ENCODE measurements at places on chromosomes 7 and 10.

DNA sequence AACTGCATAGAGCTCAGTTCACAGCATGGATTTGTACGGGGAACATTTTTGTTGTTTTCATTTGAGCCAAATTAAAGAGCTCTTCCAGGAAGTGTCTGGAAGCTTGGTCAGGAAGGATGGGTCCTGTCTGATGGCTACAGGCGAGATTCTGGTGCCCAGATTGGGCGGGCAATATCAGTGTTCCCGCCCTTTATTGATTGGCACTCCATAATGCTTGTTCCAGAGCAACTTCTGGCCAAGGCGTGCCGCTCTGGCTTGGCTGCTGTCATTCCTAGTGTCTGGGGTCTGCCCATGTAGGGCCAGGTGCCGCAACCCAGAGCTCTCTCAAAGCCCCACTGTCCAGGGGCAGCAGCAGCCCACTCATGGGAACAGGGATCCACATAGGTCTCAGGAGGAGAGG is 45.9 kb downstream of the RAMP3 start:
- no peak for DNase-seq

DNA sequence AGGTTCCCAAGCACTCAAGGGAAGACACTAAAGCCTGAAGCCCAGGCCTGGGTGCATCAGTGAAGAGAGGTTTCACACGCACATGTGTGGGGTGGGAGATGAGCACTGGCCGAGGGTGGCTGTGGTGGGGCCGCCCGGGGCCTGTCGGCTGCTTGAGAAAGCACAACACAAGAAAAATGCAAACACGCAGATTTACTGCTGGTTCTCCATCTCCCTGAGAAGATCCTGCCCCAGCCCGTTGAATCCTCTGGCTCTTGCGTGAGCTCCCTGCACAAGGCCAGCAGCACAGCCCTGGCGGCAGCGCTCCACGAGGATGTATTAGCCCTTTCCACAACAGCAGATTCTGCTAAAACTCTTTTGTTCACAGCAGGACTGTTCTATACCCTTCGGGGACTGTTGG is 6.2 kb downstream of the ZNF511 start:
- no peak for DNase-seq

GRCh38 chr10:63761243-63761642 is 240.0 kb downstream of the REEP3 start:
- DNase-seq, result no peak

GRCh38 chr10:47288916-47289495 is 11.0 kb upstream of the GDF10 start:
- no peak for DNase-seq

DNA sequence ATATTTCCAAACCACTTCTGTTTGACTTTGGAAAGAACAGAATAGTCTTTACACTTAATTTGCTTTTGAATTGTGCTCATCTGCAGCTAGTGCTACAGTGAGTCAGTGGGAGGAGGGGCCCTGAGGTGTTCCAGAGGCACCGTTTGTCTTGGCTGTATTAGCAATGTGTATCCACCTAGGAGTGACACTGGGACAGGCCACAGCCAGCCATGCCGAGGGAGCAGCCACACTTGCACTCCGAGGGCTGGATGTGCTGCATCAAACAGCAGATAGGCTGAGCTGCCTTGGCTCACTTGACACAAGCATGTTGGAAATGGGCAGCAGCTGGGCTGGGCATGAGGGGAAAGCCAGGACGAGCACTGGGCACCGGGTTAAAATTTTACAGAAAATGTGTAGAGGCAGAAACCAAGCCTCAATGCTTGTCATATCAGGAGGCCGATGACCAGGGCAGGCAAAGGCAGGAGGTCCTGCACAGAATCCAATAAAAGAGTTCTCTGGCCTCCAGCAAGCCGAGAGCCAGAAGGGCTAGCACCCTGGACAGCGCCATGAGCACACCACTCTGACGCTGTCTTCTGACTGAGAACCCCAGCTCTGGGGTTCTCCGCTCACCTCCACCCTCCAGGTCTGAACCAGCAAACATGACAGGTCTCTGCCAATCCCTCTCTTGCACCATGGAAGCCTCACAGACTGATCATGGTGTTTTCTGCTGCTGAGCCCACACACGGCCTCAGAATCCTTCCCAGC is 163.3 kb downstream of the GRID1 start:
- DNase-seq, result no peak

GRCh38 chr10:128000471-128001362 is 93.8 kb downstream of the PTPRE start:
- no peak for DNase-seq

DNA sequence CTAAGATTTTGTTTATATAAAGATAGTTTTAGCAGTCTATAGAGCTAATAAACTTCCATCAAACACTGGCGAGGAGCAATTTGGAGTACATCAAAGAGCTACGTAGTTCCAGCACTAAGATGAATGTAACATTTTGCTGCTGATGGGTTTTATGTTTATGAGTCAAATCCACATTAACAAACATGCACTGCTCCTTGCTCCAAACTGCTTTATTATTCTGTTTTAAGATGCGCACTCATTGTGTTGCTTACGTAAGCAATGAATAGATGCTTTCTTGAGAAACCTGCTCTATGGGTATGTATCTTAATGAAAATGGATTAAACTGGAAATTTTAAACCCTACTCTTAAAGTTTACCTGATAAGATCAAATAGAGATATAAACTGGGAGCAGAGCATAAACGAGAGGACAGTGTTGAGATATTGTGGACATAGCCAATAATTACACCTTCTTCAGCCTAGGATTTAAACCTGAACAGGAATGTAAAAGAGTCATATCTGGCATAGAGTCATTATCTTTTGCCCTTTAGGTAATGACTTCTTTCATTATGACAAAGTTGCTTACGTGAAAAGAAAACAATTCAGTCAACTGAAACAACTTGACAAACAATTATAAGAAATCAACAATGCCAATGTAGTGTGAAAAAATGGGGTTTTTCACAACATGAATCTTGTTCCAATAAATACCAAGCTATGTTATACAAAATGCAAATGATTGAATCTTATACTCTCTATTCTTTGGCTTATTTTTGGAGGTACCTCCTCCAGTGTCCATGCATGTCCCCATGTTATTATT is 153.5 kb upstream of the MTPN start:
- no peak for DNase-seq

DNA sequence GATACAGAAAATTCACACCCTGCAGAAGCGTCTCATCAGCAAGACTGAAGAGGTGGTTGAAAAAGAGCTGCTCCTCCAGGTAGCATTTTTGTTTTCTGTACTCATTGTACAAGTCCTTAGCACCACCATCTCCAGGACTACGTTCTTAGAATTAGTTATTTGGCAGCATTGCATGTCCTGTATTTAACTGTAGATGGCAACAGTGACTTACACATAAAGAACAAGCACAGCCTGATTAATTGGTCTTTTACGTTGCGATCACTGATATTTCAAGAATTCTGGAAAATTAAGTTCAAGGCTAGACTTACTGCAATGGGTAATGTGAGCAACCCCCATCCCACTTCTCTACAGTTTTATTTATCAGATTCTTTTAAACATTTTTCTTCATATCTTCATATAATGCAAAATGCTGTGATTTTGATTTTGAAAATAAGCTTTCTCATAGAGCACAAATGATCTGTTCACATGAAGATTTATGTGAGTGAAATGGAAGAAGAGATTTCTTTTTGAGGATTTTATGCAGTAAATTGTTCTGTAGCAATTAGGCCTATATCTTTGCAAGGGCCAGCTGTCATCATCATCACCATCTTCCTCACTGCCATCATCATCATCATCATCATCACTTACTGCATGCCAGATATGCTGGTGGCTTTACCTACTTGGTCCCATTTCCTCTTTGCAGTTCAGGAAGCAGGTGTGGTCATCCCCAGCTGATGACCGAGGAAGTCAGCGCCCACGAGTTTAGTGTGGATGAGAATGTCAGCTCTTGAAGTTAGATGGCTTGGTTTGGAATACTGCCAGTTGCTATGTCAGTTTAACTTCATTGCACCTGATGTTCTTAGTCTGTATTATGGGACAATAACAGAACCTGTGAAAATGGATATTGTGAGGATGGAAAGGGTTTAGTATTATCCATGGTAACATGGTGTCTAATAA is 53.4 kb downstream of the CFAP58 start:
- DNase-seq, result no peak

DNA sequence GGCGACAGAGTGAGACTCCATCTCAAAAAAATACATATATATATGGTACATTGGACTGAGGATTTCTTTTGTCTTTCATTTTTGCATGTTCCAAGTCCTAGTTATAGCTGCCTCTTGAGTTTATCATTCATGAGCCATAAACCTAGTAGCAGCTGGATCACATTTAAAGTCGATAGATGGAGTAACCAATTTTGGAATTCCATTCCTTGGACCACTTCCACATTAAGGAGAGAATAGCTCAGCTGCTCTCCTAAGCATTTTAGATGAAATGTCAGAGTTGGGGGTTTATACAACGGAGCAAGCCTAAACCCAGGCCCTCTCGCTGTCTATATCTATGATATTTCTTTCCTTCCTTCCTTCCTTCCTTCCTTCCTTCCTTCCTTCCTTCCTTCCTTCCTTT is 141.2 kb downstream of the LYZL1 start:
- DNase-seq, result no peak

DNA sequence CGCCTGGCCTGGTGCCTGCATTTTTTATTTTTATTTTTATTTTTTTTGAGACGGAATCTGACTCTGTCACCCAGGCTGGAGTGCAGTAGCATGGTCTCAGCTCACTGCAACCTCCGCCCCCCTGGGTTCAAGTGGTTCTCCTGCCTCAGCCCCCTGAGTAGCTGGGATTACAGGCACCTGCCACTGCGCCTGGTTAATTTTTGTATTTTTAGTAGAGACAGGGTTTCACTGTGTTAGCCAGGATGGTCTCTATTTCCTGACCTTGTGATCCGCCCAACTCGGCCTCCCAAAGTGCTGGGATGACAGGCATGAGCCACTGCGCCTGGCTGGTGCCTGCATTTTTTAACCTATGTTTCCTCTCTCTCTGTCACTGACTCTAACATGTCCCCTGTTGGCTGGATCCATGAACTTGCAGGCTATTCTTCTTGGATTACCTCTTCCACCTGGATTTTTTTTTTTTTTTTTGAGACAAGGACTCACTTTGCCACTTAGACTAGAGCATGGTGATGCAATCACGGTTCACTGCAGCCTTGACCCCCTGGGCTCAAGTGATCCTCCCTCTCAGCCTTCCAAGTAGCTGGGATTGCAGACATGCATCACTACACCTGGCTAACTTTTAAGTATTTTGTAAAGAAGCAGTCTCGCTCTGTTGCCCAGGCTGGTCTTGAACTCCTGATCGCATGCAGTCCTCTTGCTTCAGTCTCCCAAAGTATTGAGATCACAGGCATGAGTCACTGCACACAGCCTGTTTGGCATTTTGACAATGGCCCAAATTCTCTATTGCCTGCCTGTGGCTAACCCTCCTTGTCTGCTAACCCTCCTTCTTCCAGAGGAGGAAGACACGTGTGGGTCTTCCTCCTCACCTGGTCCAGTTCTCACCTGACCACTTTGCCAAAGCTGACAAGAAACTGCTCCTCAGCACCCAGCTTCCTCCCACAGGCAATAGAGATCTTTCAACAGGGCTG is 23.0 kb upstream of the PRPF18 start:
- no peak for DNase-seq

- DNase-seq, result no peak
Measured at GRCh38 chr7:101901661-101902491, 84.5 kb downstream of the CUX1 start.

DNA sequence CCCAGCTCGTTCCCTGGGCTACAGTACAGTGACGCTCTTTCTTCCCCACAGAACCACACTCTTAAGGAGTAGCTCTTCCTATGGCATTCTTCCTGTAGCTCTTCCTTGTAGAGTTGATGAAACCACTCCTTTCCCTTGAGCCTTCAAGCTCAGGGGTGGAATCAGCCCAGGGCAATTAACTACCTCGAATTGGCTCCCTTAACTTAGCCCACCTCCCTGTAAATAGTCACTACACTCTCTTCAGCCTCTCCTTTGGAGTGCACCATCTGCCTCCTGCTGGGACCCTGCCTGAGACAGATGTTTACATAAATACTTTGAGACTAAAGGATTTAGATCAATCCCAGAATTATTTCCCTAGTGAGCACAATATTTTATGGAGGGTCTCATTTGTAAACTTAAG is 537.8 kb upstream of the AUTS2 start:
- DNase-seq, result no peak

- no peak for DNase-seq
Measured at GRCh38 chr10:7231509-7232414, 179.1 kb downstream of the SFMBT2 start.

DNA sequence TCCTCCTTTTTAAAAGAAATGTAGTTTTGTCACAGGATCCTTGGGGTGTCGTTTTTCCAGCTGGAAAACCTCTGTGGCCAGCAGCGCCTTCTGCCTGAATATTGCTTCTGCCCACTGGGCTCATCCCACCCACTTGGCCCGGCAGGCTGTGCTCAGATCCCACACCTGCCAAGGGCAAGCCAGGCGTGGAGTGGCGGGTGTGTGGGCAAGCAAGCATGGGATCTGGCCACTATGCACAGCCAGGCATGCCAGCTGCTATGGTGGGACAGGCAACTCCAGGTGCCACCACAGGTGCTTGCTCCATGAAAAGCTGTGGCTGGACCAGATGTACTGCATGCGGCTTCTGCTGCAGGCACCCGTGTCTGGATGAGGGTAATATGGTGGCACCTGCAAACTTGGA is 31.2 kb upstream of the INPP5F start:
- no peak for DNase-seq

GRCh38 chr10:76921383-76922010 is 716.1 kb downstream of the KCNMA1 start:
- DNase-seq, result no peak

GRCh38 chr10:122465401-122466040 is 4.2 kb downstream of the HTRA1 start:
- DNase-seq, result no peak

- no peak for DNase-seq
Measured at GRCh38 chr7:45569290-45569685, 4.9 kb upstream of the ADCY1 start.

DNA sequence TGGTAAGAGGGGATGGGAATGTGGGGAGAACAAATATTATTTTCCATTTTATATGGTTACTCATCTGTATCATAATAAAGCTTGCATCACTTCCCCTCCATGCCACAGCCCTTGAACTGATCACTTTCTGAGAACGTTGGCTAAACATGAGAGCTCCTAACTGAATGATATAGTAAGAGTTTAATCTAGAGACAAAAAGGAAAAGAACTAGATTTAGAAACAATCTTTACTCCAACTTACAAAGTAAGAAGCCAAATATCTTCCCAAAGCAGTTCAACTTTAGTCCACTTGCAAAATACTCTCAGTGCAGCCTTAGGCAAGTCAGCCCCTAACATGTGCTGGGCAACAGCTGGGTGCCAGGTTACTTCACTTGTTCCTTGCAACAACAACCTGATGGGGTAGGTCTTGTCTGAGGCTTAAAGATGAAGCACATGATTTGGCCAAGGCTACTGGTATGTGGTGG is 20.3 kb downstream of the SMURF1 start:
- DNase-seq, result no peak

GRCh38 chr7:92626281-92626809 is 36.2 kb upstream of the FAM133B start:
- DNase-seq, result no peak

DNA sequence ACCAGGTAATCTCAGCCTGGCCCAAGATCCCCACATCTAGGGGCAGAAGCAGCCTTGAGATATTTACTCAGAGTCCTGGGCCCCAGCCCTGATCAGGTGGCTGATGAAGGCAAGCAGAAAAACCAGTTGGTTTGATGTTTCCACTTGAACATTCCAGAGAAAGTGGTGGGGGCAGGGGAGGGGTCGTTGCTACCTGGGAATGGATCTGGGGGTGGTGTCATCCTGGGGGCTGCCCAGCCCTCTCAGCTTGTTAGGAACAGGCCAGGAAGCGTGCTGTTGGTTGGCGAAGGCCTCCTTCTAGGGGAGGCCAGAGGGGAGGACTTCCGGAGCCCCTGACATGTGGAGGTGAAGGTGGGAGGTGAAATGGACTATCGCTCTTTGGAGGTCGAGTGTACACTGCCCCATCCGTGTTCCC is 3.7 kb upstream of the ABHD11 start:
- no peak for DNase-seq

Measured in activated naive CD4-positive, alpha-beta T cell treated with anti-CD3 and anti-CD28 coated beads, Interleukin-2, amount 50 U/mL, for 16 hours (primary cell).